ENCODE measurements at places on chromosomes 6 and 20. TPM values are rescaled to one million over a fixed set of nuclear protein-coding genes. Genes with fewer than 3 reads are reported as not detected.
A peak's percentile ranks its signal among the peaks of the same experiment; 100 is the strongest.

DNA sequence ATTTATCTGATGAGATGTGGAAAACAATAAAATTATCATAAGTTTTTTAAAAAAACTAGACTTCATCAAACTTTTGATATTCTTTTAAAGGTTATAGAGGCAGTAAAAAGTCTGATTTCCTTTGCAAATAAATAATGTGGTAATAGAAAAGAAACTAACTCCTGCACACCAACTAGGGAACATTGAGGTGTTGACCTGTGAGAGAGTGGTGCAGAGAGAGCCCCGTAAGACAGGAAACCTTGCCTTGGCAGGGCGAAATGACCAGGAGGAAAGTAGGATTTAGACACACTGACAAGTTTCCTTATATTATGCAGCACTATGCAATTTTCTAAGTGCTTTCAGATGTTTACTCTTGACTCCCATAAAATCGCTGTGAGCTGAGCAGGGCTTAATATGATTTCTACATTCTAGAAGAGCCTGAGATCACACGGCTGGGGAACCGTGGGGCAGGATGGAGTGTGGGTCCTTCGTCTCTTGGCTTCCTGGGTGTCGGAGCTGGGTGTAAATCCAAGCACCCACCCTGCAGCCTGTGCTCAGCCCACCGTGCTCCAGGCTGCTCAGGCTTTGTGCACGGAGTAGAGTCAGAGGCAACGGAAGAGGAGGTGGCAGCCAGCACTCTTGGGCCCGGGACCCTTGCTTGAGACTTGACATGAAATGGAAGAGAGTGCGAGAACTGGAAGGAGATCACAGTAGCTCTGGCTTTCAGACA is 61.3 kb upstream of the FOXQ1 start:
- DNase-seq = no peak

DNA sequence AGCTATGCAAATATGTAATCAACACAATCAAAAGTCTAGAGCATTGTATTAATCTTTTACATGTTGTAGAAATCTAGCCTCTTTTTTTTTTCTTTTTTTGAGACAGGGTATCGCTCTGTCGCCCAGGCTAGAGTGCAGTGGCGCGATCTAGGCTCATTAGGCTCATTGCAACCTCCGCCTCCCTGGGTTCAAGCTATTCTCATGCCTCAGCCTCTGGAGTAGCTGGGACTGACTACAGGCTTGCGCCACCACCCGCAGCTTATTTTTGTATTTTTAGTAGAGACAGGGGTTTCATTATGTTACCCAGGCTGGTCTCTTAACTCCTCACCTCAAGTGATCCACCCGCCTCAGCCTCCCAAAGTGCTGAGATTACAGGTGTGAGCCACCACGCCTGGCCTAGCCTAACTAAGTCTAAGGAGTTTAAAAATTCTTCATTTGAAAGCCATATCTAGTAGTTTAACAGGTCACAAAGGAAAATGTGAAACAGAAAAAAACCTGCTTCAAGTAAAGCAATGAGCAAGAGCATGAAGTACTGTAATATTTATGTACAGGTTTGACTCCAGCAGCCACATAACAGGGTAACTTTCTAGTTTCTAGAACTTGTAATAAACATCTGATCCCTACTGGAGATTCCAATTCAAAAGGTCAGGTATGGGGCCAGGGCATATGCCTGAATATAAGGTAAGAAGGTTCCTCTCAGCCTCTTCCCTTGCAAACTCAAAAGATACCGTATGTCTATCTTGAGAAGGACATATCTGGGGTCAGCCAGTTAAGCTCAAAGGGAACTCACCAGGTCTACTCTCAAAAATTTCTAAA is 4.4 kb downstream of the CPNE1 start:
- no peak for DNase-seq

The RCAN2 gene
- total RNA-seq = 3.4 TPM

GRCh38 chr6:133542056-133542821 is 301.1 kb downstream of the EYA4 start:
- DNase-seq = no peak

GRCh38 chr6:20572288-20572687 is 38.0 kb downstream of the CDKAL1 start:
- DNase-seq = no peak

GRCh38 chr6:5086294-5086890 is 1.3 kb downstream of the PPP1R3G start:
- DNase-seq = no peak

GRCh38 chr6:99602520-99603420 is 3.9 kb upstream of the PRDM13 start:
- no peak for DNase-seq

GRCh38 chr6:144155529-144155928 is 5.2 kb downstream of the STX11 start:
- no peak for DNase-seq

DNA sequence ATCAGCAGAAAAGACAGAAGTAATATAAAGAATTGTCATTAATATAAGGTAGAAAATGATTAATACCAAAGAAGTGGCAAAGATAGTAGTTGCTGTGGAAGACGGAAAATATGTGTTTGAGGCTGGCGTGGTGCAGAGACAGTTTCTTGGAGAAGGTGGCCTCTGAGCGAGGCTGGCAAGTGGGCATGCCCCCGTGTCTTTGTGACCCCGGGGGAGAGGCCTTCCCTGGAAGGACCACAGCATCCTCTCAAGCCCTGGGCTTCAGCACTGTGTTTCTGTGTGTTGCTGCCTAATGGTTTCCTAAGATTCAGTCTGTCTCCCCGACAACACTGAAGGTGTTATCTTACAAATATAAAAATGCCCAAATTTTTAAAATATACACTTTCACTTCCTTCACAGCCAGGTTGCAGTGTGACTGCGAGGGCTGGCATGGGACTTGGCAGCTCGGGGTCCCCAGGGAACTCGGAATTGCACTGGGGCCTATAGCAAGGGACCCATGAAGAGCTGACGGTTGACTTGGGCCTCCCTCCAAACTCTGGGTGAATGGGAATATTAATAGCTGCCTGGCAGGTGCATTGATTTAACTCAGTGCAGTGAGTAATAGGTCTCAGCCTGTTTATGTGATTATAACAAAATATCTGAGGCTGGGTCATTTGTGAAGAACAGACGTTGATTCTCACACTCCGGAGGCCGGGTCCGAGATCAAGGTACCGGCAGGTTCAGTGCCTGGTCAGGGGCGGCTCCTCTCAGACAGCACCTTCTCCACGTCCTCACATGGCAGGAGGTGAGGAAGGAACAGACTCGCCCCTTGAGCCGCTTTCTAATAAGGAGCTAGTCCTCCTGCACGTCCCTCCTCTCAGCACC is 47.4 kb upstream of the AFDN start:
- DNase-seq = no peak

- no peak for DNase-seq
Measured at GRCh38 chr6:130516604-130517003, 150.8 kb downstream of the TMEM200A start.

DNA sequence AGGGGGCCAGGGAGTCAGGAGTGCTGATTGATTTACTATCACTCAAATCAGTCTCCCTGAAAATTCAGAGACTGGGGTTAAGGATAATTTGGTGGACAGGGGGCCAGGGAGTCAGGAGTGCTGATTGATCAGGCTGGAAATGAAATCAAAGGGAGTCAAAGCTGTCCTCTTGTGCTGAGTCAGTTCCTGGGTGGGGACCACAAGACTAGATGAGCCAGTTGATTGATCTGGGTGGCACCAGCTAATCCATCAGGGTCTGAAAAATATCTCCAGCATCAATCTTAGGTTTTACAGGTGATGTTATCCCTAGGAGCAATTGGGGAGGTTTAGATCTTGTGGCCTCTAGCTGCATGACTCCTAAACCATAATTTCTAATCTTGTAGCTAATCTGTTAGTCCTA is 6.1 kb upstream of the AFG1L start:
- peak; percentile 46 for DNase-seq

DNA sequence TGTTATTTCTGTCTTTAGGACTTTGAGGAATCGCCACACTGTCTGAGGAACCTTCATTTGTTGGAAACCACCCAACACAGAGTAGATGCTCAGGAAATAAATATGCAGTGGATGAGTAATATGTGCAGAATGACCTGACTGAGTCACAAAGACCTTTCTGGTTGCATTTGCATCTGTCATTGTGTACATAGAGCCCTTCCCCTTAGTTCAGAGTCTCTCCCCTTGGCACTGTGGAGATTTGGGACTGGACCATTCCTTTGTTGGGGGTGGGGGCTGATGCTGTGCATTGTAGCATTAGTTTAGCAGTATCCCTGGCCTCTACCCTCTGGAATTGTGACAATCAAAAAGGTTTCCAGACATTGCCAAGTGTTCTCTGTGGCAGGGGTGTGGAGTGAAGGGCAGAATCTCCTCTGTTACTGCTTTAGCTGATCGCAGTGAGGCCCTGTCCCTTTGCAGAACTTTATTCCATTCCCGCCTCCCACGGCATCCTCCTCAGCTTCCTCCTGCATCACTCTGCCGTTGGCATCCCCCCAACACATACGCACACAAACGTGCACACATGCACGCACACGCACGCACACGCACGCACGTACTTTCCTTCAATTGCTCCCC is 64.5 kb downstream of the EYA2 start:
- no peak for DNase-seq

- DNase-seq = no peak
Measured at GRCh38 chr6:25576919-25577318, 75.1 kb upstream of the SCGN start.

The RAET1L gene
- total RNA-seq = not detected

GRCh38 chr6:110878751-110879522 is 4.4 kb downstream of the AMD1 start:
- DNase-seq = peak; percentile 67

DNA sequence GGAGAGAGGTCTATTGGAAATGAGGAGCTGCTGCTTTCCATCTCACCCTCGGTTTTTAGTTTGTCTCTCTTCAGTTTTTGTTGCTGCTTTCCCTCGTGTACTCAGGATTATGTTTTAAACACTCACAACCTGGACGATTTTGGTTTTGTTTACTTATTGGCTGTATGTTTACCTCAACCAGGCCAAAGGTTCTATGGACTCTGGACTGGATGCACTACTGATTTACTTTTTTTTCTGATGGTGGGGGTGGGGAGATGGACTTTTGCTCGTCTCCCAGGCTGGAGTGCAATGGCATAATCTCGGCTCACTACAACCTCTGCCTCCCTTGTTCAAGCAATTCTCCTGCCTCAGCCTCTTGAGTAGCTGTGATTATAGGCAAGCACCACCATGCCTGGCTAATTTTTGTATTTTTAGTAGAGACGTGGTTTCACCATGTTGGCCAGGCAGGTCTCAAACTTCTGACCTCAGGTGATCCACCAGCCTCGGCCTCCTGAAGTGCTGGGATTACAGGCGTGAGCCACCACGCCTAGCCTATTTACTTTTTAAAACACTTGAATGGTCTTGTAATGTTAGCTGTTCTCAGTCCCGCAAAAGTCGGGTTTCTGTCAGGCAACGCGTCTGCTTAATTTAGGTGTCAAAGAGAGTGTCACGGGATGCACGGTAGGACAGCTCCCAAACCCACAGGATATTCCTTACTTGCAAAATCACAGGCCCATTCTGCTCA is 148.2 kb upstream of the RIPOR2 start:
- DNase-seq = no peak

The TBX18 gene
- not detected for total RNA-seq

DNA sequence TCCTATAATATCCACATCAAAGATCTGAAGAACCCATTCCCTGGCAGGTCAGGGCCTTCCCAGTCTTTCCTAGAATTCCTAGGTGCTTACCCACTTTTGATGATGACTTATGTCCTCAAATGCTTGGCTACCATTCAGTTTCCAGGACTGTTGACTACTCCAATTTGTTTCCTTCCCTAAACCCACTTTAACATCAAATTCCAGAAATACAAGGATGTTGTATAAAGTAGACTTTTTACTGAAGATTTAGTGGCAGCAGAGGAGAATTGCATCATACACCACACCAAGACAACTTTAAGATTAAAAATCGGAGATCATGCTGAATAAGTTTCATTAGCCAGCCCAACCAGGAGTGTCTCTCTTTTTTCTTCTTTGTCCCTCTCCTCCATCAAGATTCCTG is 203.3 kb upstream of the LAMP5 start:
- DNase-seq = no peak

GRCh38 chr20:49885558-49886332 is 29.6 kb downstream of the SPATA2 start:
- no peak for DNase-seq

GRCh38 chr6:71298459-71298858 is 9.8 kb downstream of the OGFRL1 start:
- DNase-seq = no peak

DNA sequence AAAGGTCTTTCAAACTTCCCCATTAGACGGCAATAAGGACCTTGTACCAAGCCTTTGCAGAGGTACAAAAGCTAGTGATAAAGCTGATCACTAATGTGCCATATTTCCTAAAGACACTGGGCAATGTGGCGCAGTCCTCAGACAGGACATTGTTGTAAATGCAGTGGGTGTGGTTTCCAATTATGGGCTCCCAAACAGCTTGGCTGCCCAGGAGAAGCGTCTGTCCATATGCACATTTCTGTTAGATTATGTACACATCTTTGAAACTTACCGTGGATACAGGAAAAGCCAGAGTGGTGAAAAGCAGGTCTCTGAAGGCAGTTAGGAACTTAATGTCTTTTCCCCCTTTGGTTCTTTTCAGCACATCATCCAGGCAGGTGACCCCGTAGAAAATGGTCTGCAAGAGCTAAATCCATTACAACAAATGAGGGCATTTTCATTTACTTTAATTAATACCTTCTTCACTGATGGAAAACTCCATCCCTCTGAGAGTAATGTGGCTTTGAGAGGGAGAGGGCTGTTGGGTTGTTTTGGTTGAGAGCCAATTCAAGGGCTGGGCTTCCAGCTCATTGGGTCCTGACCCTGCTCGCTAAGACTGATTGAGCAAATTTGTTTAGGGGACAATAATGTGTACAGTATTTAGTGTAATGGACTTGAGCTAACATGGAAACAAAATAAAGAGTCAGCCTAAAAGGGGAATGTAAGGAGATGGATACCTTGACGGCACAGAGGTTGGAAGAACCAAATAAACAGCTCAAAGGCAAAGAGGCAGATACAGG is 10.4 kb downstream of the ADTRP start:
- DNase-seq = no peak

The PLCB1 gene
- 3.2 TPM for total RNA-seq

The WFDC10B gene
- not detected for total RNA-seq

GRCh38 chr6:79604583-79605037 is 26.5 kb upstream of the SH3BGRL2 start:
- no peak for DNase-seq

GRCh38 chr20:44810391-44811149 is at the start of gene RIMS4:
Gene RIMS4, minus strand, starts transcription at chr20:44810546. Its CDS starts 275 bp downstream, at chr20:44810271.
- no peak for DNase-seq

The KCNK15 gene
- not detected for total RNA-seq

GRCh38 chr6:12749531-12750379 is 33.2 kb downstream of the PHACTR1 start:
- DNase-seq = no peak
